T-helper 17 cell (primary cell): ENCODE measurements at places on chromosomes 1 and 21. TPM values are rescaled to one million over a fixed set of nuclear protein-coding genes. Genes with fewer than 3 reads are reported as not detected.

GRCh38 chr1:114263343-114263742 is 109.7 kb upstream of the SYT6 start:
- no peaks in the 10 kb centered on the region for H3K36me3 ChIP-seq
- no peak overlapping the region for H3K4me3 ChIP-seq
- no peak overlapping the region for H3K27ac ChIP-seq

DNA sequence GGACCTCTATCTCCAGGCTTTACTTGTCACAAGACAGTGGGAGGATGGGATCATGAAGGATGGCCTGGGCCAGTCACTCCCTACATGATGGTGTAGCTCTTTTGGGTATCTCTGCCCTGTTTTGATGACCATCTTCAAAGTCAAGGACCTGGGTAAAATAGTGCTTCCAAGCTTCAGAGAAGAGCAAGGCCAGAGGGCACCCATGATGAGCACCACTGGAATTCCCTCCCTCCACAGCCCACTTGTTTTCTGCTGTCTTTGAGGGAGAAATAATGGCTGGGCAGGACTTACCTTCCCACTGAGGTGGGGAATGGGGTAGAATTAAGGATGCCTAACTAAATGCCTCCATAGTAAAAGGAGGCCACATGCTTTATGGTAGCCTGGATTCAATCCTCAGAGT is 165.7 kb downstream of the DHRS3 start:
- no peaks in the 10 kb centered on the region for H3K27me3 ChIP-seq
- peaks cover 5% of the 10 kb centered on the region for H3K36me3 ChIP-seq
- peaks cover 54% of the 10 kb centered on the region for H3K4me1 ChIP-seq
- H3K27ac ChIP-seq, result peak overlapping the region; percentile 63
- no peak overlapping the region for H3K4me3 ChIP-seq
- DNase-seq, result no peak

The WNT4 gene
- not detected for total RNA-seq

The CCDC18 gene
- total RNA-seq, result 11.5 TPM

- H3K36me3 ChIP-seq, result no peaks in the 10 kb centered on the region
- H3K4me1 ChIP-seq, result no peaks in the 10 kb centered on the region
- no peak overlapping the region for H3K27ac ChIP-seq
- DNase-seq, result no peak
- H3K4me3 ChIP-seq, result no peak overlapping the region
- H3K27me3 ChIP-seq, result peaks cover 13% of the 10 kb centered on the region
Observed at GRCh38 chr21:39430457-39430856, 15.1 kb downstream of the LCA5L start.

- no peak for DNase-seq
- H3K27me3 ChIP-seq, result no peaks in the 10 kb centered on the region
- H3K4me1 ChIP-seq, result peaks cover 14% of the 10 kb centered on the region
- H3K36me3 ChIP-seq, result no peaks in the 10 kb centered on the region
- no peak overlapping the region for H3K4me3 ChIP-seq
- H3K27ac ChIP-seq, result no peak overlapping the region
Observed at GRCh38 chr1:9870572-9870971, 39.5 kb downstream of the CTNNBIP1 start.

DNA sequence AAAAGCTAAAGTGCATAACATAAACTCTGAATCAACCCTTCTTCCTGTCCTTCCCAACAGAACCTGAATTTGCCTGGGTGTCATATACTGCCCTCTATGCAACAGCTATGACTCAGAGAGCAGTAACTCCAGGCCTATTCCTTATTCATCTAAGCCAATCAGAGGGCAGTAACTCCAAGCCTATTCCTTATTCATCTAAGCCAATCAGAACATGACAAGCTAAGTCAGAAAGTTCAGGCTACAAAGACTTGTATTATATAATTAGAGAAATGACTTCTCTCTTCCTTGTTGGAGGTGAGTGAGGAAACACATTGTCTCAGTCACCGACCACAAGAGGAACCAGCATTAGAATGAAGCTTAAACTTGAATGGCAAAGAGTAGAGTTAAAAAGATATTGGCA is 26.2 kb upstream of the TADA1 start:
- H3K27ac ChIP-seq, result peak overlapping the region; percentile 21
- peaks cover 2% of the 10 kb centered on the region for H3K36me3 ChIP-seq
- no peak overlapping the region for H3K4me3 ChIP-seq
- peaks cover 36% of the 10 kb centered on the region for H3K27me3 ChIP-seq

The SPRR2A gene
- total RNA-seq, result not detected

GRCh38 chr1:156833603-156834002 is 17.0 kb upstream of the SH2D2A start:
- H3K27ac ChIP-seq, result peak overlapping the region; percentile 56
- H3K27me3 ChIP-seq, result peaks cover 32% of the 10 kb centered on the region
- peaks cover 25% of the 10 kb centered on the region for H3K4me1 ChIP-seq
- DNase-seq, result no peak

- no peak for DNase-seq
- no peak overlapping the region for H3K27ac ChIP-seq
- H3K4me1 ChIP-seq, result peaks cover 15% of the 10 kb centered on the region
- H3K27me3 ChIP-seq, result no peaks in the 10 kb centered on the region
- H3K4me3 ChIP-seq, result no peak overlapping the region
Observed at GRCh38 chr1:240495601-240496000, 116.4 kb downstream of the GREM2 start.

DNA sequence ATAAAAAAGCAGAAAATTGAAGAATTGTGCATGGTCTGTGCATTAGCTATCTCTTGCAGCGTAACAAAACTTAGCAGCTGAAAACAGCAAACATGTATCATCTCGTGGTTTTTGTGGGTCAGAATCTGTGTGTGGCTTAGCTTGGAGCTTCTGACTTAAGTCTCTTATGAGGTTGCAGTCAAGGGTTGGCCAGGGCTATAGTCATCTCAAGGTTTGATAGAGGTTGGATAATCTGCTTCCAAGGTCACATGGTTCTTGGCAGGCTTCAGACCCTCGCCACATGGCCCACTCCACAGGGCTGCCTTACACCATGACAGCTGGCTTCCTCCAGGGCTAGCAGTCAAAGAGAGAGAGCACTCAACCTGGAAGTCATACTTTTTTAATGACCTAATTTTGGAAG is 35.9 kb downstream of the CNST start:
- H3K27me3 ChIP-seq, result no peaks in the 10 kb centered on the region
- H3K4me3 ChIP-seq, result peak overlapping the region; percentile 25
- H3K36me3 ChIP-seq, result peaks cover 7% of the 10 kb centered on the region
- peaks cover 42% of the 10 kb centered on the region for H3K4me1 ChIP-seq

DNA sequence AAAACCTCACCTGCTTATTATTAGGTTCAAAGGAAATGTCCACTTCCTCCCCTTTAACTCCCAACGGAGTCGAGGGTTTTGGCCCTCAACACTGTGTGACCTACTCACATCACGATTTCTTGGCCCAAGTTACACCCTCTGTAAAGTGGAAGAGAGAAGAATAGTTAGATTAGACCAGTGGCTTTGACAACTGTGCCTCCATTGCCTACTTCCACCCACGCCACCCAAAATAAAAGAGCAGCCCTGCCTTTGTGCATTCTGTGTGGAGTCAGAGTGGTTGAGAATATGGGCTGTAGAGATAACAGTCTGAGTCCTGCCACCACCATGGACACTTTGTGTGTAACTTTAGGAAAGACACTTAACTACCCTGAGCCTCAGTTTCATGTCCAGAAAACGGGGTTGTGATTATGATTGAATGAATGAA is 4.1 kb upstream of the HDGF start:
- DNase-seq, result no peak
- peaks cover 6% of the 10 kb centered on the region for H3K4me1 ChIP-seq
- H3K27me3 ChIP-seq, result no peaks in the 10 kb centered on the region
- H3K27ac ChIP-seq, result no peak overlapping the region
- peaks cover 2% of the 10 kb centered on the region for H3K36me3 ChIP-seq
- no peak overlapping the region for H3K4me3 ChIP-seq

GRCh38 chr1:112395256-112395820 is 676 bp upstream of the CTTNBP2NL start:
- H3K4me1 ChIP-seq, result peaks cover 30% of the 10 kb centered on the region
- peak overlapping the region; percentile 11 for H3K27ac ChIP-seq
- no peaks in the 10 kb centered on the region for H3K36me3 ChIP-seq
- DNase-seq, result no peak
- peaks cover 24% of the 10 kb centered on the region for H3K27me3 ChIP-seq

The KCNH1 gene
- not detected for total RNA-seq

The WDR64 gene
- 0.37 TPM for total RNA-seq

DNA sequence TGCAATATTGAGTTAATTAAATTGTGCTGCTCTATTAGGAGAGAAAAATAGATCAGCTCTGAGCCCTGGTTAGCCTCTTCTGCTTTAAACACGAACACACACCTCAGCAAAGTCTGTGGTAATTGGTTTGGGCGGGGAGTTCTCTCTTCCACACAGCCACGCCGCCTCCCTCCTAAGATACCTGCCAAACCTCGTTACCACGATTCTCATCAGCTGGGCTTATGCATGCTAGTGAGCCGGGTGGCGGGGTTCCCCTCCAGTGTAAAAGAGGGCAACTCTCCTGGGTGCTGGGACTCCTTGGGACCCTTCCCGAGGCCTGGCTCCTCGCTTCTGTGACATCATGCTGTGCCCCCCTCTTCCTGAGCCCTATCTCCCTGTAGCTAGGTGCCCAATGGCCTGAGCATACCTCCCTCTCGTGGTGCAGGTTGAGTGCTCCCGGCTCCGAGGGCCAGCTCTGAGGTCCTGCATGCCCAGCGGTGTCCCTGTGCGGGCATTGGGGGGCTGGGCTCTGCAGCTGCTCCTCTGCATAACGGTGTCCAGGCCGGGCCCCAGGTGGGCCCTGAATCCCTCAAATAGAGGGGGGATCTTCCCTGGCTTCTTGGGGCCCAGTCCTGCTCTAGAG is 182.9 kb downstream of the PRDM16 start:
- peaks cover 22% of the 10 kb centered on the region for H3K27me3 ChIP-seq
- no peak overlapping the region for H3K27ac ChIP-seq
- no peaks in the 10 kb centered on the region for H3K4me1 ChIP-seq
- no peaks in the 10 kb centered on the region for H3K36me3 ChIP-seq
- no peak overlapping the region for H3K4me3 ChIP-seq
- DNase-seq, result no peak

GRCh38 chr21:15023776-15024175 is 41.0 kb downstream of the NRIP1 start:
- no peak for DNase-seq
- H3K4me3 ChIP-seq, result no peak overlapping the region
- no peaks in the 10 kb centered on the region for H3K27me3 ChIP-seq

DNA sequence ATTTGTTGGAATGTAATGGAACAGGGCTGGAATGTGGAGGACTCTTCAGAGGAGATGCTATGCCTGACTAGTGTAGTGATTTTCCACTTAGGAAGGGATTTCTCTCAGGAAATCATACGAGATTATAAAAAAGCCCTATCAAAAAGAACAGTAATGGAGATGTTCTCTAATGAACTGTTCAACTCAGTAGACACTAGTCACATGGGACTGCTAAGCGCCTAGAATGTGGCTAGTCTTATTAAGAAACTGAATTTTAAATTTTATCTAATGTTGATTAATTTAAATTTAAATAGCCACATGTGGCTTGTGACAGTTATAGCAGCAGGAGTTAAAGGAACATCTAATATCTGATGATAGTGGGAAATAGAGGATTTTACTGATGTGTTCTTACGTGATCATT is 94.0 kb downstream of the SLC35F3 start:
- peaks cover 23% of the 10 kb centered on the region for H3K27me3 ChIP-seq
- DNase-seq, result no peak
- H3K4me1 ChIP-seq, result no peaks in the 10 kb centered on the region
- no peak overlapping the region for H3K27ac ChIP-seq
- H3K4me3 ChIP-seq, result no peak overlapping the region

The ADGRL2 gene
- total RNA-seq, result not detected

The MTARC1 gene
- not detected for total RNA-seq

DNA sequence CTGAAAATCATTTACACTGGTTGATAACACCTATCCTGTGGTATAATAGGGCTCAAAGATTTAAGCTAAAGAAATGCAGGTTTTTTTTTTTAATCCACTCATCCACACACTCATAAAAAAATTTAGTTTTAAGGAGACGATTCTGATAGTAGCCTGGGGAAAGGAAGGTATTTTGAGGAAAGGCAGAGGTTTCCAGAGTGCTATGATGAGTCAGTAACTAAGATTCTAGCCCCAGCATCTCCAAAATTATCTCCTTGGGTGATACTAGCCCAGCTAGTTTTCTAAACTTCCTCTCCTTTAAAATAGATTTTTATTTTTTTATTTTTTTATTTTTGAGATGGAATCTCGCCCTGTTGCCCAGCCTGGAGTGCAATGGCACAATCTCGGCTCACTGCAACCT is 20.7 kb downstream of the ASAP3 start:
- peaks cover 4% of the 10 kb centered on the region for H3K4me1 ChIP-seq
- no peak overlapping the region for H3K4me3 ChIP-seq
- no peak for DNase-seq
- peaks cover 18% of the 10 kb centered on the region for H3K27me3 ChIP-seq

The BLZF1 gene
- total RNA-seq, result 13.5 TPM

The TFAP2E gene
- 3.2 TPM for total RNA-seq

GRCh38 chr1:27652111-27652864 is 17.3 kb upstream of the FGR start:
- no peak for DNase-seq
- H3K4me1 ChIP-seq, result peaks cover 16% of the 10 kb centered on the region
- H3K27me3 ChIP-seq, result no peaks in the 10 kb centered on the region

DNA sequence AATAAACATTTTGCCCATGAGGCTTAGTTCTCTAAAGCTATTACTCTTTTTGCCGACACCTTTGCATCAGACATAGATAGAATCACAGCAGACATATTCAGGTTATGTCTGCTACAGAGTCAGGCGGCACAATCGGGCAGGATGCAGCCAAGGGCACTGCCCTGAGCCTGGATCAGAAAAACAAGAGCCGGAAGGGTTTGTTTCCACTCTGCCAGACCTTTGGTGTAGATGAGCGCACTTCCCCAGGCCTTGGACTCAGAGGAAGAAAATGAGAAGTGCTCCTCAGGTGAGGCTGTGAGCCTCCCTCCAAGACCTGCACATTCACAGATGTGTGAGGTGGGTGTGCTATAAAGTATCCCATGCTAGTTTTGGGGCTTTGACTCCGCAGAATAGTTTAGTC is 43.7 kb downstream of the GNG12 start:
- H3K4me1 ChIP-seq, result peaks cover 2% of the 10 kb centered on the region
- DNase-seq, result no peak
- H3K4me3 ChIP-seq, result no peak overlapping the region
- H3K36me3 ChIP-seq, result no peaks in the 10 kb centered on the region
- peaks cover 31% of the 10 kb centered on the region for H3K27me3 ChIP-seq

GRCh38 chr1:163589735-163590134 is 268.0 kb downstream of the NUF2 start:
- H3K27ac ChIP-seq, result no peak overlapping the region
- no peaks in the 10 kb centered on the region for H3K36me3 ChIP-seq
- H3K4me1 ChIP-seq, result no peaks in the 10 kb centered on the region

The MAP7D1 gene
- total RNA-seq, result 175 TPM

The GSTM1 gene
- total RNA-seq, result not detected

The TRIM17 gene
- 0.47 TPM for total RNA-seq
